ENCODE measurements at places on chromosomes 3 and 15.
A peak's percentile ranks its signal among the peaks of the same experiment; 100 is the strongest.

DNA sequence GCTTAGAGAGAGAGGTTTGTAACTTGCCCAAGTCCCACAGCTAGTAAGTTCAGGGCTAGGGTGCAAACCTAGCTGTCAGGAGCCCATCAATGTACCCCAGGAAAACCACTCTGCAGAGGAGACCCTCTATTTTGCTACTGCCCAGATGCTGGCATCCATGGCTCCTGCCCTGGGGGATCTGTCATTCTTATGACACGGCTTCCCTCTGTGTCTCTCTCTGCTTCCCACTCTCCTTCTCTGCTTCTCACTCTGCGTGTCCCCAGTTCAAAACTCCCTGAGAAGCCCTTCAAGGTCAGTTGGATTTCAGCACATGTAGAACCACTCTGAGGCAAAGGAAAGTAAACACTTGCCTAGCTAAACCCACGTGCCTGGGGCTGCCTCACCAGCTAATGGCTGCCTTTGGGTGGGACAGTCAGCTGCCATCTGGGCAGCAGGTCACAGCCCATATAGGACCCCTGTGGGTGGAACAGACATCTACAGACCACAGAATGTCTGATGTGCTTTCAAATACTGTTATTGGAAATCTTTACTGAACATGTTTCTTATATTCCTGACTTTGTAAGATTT, 29.4 kb upstream of the SLCO2A1 start:
- DNase-seq, result no peak

DNA sequence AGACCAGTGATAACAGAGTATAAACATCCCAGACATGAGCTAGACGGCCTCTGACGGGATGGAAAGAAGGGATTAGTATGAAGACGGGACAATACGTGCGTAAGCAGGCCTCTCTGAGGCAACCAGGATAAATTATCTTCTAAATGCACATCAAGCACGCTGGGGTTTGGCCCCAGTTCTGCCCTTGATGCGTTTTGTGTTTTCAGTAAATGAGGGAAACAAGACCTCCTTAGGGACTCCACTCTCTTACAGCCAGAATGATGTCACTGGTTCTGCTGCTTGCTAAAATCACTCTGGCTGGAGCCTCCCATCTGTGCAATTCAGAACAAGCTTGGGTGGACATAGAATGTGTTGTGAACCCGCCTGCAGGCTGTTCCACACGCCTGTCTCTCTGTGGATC, 156.0 kb upstream of the MCTP2 start:
- no peak for DNase-seq

DNA sequence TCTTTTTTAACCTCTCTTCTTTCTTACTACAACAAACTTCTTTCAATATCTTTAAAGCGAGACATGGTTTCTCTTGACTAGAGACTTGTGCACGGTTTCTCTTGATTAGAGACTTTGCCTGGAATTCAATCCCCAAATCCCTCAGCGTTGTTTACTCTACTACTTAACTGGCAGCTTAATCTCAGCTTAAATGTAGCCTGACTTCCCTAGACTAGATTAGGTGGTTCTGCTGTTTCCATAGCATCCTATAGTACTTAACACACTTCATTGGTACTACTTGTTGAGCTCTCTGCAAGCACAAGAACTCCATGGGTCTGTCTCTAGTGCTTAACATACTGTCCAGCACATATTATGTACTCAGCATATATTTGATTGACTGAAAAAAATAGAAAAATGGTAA, 168.2 kb upstream of the GPR149 start:
- DNase-seq, result no peak

- DNase-seq, result no peak
These were observed 104.4 kb downstream of the RPL22L1 start for GRCh38 chr3:170765419-170766078.

DNA sequence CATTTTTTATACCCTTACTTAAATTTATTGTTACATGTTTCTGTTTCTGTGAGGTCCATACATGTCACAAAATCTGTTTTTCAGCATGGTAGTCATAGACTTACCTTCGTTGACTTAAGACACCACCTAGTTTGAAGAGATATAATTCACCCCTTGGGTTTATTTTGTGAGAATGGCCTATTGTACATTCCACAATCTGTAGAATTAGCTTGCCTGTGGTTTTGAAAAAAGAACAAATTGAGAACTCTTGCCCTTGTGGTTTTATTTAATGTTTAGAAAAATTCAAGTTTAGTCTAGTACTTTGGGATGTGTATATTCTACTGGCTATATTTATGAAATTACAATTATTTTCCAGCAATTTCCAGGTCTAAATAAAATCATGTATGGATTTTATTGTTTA, 31.6 kb downstream of the FILIP1L start:
- no peak for DNase-seq

DNA sequence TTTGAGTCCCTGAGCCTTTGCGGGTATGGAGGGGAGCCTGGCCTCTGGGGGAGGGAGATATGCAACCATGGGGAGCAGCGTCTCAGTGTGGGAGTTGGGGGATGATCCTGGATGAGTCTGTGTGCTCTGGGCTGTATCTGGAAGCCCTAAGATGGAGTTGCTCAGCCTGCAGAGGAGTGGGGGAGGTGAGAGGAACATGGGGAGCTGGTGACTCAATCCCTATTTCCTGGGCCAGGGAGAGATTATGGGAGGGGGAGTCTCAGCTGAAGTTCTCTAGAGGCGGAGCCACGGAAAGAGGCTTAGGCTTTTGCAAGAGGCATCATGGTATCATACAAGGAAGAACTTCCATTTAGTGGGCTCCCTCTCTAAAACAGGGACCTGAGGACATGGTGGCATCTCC, 59.5 kb upstream of the TMEM115 start:
- DNase-seq, result no peak

GRCh38 chr15:31265871-31266711, 60.5 kb upstream of the KLF13 start:
- no peak for DNase-seq

- DNase-seq, result no peak
These were observed 41.4 kb upstream of the USP3 start for GRCh38 chr15:63463036-63463435.

DNA sequence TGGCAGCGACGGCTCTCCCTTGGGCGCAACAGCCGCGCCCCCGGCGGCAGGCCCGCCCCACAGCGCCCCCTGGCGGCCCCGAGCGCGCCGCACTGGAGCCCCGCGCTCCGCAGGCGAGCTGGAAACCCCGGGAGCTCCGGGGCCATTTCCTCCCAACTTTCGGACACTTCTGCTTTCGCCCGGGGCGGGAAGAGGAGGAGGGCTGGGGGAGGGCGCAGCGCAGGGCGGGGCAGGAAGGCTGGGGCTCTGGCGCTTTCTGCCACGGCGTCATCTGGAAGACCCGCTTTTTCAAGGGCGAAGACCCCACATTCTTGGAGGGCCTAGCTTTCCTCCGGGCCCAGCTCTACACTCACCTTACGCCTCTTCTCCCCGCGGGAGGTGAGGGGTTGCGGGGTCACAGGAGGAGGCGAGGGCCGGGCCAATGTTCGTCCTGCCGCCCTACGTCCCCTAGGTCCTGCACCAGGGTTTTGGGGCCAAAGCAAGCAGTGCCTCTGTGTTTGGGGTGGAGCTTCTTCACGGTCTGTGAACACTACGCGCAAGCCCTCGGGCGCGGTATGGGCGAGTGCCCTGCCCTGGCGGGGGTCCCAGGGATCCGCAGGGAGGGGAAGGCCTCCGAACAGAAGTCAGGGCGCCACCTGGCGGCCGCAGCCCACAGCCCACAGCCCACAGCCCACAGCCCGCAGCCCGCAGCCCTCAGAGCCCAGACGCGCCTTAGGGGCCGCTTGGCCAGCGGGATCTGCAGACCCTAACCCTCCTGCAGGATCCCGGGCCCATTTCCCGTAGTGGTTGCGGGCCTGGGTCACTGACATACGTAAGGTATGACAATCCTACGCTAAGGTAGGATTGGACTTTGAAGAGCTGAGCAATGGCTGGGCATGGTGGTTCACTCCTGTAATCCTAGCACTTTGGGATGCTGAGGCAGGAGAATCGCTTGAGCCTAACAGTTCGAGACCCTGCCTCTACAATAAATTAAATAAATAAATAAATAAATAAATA, 31.1 kb downstream of the FOXL2 start:
- DNase-seq, result peak; percentile 55

DNA sequence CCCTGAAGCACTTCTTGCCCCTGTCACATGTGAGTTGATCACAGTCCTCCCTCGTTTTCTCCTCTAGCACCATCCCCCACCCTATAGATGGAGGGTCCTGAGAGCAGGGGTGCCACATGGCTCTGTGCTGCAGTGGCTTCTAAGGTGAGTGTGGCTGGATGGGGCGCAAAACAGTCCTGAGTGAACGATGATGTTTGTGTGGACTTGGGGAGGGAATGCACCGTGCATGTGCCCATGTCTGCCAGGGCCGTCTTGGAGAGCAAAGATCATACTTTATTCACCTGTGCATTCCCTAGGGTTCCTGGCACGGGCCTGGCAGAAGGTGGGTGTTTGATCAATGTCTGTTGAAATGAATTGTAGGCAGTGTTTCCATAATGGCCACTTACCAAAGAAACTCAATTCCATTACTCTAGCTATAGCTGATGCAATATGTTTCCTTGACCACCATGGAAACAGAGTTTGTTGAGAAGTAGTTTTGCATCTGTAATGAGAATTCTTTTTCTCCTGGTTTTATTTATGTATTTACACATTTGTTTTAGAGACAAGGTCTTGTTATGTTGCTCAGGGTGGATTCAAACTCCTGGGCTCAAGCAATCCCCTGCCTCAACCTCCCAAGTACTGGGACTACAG, 58.0 kb downstream of the ABTB1 start:
- DNase-seq, result no peak

DNA sequence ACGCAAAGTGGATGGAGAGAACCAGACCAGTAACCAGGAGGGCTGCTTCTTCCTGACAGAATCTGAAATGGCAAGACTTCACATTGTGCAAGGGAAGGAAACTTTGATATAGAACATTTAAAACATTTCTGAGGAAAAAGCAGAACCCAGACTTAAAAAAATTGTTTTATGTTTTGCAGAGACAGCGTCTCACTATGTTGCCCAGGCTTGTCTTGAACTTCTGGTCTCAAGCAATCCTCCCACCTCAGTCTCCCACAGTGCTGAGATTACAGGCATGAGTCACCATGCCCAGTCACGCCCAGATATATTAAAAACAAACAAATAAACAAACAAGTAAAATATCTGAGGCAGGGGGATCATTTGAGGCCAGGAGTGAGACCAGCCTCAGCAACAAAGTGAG, 46.2 kb downstream of the CRTAP start:
- DNase-seq, result no peak

- DNase-seq, result no peak
These were observed 54.2 kb upstream of the RGMA start for GRCh38 chr15:93143186-93143585.

- peak; percentile 71 for DNase-seq
These were observed 99.0 kb upstream of the LIPC start for GRCh38 chr15:58332676-58333400.

- no peak for DNase-seq
These were observed 73.2 kb downstream of the BTLA start for GRCh38 chr3:112425858-112426750.

DNA sequence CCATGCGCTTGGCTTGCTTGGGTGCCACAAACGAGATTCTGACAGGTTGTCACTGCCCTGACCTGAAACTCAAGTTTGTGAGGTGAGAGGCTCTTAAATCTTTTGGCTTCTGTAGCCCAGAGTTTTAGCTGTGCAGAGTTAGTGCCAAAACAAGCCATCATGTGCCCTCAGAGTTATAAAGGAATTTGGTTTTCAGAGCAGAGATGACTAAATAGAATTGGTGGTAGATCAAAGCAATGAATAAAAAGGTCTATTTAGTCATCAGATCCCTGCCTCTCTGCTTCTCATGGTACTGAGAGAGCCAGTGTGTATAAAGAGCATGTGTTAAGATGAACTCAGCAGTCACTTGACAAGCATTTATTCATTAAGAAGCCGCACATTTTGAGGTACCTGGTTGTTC, 207.5 kb upstream of the DPH6 start:
- peak; percentile 28 for DNase-seq

- no peak for DNase-seq
These were observed 53.5 kb downstream of the SLMAP start for GRCh38 chr3:57809609-57809968.

DNA sequence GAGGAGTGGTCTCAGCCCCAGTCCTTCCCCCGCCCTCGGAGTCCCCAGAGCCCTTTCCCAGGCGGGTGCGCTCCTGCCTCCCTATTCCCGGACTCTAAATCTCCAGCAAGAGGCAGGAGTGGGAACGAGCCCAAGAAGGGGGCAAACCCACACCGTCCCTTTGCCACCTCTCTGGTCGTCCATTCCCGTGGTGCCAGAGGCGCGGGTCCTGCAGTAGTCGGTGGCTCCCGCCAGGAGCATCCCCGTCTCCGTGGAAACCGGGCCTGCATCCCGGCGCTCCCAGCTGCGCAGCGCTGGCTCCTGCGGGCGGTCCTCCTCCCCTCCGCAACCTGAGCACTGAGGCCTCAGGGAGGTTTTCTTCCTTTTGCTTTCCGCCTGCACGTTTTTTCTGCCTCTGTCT, 44.8 kb downstream of the LHFPL4 start:
- no peak for DNase-seq

- DNase-seq, result peak; percentile 50
These were observed 66.2 kb upstream of the UBE2E1 start for GRCh38 chr3:23739536-23739935.

- no peak for DNase-seq
These were observed 3.0 kb upstream of the SLC28A1 start for GRCh38 chr15:84881520-84881830.

DNA sequence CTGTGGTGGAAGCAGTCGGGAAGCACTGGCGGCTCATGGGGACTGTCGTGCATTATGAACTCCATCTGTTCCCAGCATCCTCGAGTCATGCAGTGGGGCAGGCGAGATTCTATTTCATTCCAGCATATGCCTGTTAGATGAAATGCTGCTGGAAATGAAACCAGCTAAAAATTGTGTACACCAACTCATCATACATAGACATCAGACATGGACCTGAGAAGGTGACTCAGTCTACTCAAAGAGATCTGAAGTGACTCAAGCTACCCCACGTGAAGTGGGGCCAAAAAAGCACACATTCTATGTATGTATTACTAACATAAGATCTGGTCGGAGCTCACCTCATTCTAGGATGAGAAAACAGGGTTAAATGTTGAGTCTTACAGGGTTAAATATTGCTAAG, 47.5 kb upstream of the FAM98B start:
- DNase-seq, result no peak

DNA sequence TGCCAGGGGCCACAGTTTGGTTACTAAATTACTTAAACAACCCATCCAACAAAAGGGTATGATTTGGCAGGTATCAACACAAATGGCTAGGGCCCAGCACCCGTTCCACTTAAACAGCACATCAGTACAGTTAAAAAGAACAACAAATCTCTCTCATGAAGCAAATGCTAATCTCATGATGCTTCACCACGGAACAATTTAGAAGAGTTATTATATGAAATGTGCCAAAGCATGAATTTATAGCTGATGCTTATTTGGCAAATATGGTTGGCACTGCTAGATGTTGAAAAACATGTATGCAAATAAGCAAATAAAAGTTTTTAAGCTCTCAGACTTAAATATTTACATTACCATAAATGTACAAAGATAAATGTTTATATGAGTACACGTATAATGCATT, 2.3 kb downstream of the PEAK1 start:
- DNase-seq, result no peak

DNA sequence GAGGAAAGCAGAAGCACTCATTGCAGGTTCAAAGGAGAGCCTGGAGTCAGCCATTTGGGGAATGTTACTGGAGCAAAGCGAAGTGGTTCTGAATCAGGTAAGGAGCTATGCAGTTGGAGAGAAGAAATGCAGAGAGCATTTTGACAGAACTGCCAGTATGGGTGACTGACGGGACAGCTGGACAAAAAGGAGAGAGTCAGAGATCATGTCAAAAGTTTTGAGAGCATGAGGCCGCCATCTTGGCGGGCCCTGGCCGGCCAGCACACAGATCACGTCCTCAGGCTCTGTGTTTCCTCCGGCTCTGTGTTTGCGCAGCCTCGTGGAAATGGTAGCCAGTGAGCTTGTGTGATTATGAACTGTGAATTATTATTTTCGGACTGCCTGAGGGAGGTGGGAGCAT, 29.8 kb upstream of the UBE3A start:
- DNase-seq, result no peak

Measured in GM04503 (cell line).